ENCODE measurements at places on chromosomes 3 and 15.

- no peak for DNase-seq
Observed at GRCh38 chr3:67312155-67312554, 314.0 kb downstream of the KBTBD8 start.

- no peak for DNase-seq
Observed at GRCh38 chr3:61631108-61631769, 69.9 kb downstream of the PTPRG start.

DNA sequence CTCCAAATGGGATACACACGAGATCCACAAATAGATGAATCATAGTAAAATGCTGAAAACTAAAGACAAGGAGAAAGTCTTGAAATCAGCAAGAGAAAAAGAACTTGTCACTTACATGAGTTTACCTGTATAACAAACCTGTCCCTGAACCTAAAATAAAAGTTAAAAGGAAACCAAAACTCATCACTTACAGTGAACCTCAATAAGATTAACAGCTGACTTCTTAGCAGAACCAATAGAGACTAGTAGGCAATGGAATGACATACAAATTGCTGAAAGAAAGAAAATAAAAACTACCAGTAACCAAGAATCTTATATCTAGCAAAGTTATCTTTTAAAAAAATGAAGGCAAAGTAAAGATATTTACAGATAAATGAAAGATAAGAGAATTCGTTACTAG, 27.4 kb downstream of the SEC22A start:
- no peak for DNase-seq

DNA sequence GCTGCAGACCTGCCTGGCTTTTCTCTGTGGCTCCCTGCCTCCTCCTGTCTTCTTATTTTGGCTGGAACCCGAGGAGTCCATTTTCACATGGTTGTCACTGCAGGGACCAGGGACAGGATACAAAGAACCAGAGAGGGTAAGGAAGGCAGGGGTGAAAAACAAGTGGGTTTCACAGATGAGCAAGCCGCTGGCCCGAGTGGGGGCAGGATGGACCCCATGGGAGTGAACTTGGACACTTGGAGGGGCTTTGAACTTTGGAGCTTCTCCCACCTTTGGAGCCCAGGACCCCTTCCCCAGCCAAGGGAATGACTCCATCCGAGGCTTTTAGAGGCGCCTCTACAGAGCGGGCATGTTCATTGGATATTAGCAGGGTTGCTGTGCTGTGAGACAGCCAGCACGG, 26.9 kb upstream of the ADCY5 start:
- no peak for DNase-seq

- DNase-seq, result no peak
Observed at GRCh38 chr3:38837358-38837757, 21.3 kb upstream of the SCN10A start.

DNA sequence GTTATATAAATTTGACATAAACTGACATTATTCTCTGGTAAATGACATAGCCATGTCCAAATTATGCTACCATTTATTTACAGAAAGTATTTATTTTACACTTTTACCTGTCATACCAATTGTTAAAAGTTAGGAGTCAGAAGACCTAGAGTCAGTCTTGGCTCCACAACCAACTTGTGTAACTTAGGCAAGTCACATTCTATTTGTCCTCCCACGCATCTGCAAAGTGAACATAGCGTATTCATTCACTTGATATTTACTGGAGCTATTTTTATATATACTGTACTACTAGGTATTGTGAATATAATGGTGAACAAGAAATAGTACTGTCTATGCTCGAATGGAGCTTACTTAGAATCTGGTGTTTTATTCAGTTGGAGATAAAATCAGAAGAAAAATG, 78.7 kb downstream of the ZNF280D start:
- no peak for DNase-seq

DNA sequence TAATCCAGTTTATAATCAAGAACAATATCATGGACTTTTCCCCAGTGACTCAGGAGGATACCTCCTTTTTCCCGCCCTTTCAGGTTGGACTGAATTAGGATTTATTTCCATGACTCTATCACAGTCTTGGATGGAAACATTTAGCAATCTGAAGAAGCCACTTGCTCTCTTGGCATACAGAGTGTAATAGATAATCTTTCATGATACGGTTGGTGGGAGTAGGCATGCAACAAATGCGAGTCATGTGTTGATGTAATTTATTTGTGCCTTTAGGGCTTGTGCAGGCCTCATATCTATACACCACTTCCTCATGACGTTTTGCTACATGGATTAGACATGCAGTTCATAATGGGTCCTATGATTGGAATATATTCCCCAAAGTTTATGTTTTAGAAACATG, 54.2 kb upstream of the MCTP2 start:
- DNase-seq, result no peak

GRCh38 chr3:99965077-99965476, 147.4 kb downstream of the CMSS1 start:
- DNase-seq, result no peak

Data from activated gamma-delta T cell (primary cell).